Renal pelvis (tissue), 12 donors: ENCODE measurements at places on chromosomes 2 and 18.

DNA sequence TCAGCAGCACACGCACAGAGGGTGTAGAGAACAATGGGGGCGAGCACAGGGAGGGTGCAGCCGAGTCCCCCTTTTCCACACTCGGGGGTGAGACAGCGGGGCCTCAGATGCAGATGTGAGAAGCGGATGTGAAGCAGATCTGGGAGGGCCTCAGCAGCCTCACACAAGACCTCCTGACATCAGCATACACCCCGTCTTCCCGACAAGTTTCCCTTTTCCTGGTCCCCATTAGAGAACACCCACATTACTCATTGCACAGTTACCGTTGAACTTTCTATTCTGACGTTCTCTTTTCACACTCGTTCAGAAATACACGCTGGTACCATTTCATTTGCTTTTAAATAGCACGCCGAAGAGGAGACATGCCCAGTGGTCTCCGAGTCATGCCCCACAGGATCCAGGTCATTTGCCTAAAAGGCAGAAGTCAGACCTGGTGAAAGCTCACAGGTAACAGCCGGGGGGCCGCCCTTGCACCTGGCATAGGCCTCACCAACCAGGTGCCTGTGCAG is 129.5 kb upstream of the ID2 start:
- no peak for DNase-seq

DNA sequence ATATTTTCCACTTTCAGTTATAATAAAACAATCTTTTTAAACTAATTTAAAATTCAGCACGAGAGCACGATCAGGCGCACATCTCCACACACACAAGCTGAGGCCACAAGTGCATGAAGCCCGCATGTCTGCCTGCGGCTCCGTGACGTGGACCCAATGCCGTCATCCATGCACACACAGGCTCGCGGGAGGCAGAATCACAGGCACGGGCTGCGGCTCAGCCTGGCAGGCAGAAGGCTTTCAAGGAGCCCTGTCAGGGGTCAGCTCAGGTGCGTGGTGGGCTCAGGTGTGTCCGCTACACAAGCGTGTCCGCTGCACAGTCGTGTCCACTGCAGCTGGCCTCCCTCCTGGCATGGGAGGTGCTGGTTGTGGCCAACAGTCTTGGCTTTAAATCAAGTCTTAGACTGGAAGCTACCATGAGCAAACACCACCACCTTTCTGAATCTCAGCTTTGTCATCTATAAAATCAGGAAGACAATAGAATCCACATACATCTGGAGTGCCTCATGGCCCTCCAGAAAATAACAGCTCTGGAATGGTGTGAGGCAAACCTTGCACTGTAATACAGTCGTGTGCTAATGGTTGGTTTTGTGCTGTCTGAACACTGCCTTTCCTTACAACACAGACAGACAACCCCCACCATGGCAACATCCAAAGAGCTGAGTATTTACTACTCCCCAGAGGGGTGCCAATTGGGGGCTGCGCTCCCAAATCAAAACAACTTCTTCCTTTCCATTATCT is 210.1 kb downstream of the NDUFA10 start:
- DNase-seq, result no peak

DNA sequence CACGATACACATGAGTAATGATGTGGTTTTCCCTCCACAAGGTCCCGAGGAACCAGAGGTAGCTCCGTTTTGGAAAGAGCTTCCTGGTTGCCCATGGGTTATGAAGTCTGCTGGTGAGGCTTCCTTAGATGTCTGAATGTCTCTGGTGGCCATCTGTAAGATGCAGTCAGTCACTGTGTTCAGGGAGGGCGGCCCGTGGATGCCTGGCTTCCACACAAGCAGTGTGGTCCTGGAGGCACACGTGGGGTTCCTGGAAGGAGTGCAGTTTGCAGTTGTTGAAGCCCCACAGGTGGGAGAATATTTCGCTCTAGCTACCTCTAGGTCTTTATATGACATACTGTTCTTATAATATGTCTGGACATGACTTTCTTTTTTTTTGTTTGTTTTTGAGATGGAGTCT is 209.0 kb downstream of the FAM210A start:
- no peak for DNase-seq

- DNase-seq, result no peak
These were observed 291.0 kb downstream of the CELF4 start for GRCh38 chr18:37274309-37275236.

- DNase-seq, result no peak
These were observed 44.5 kb downstream of the TXNL1 start for GRCh38 chr18:56593906-56594305.

- no peak for DNase-seq
These were observed 34.7 kb upstream of the DTNB start for GRCh38 chr2:25707927-25708590.

DNA sequence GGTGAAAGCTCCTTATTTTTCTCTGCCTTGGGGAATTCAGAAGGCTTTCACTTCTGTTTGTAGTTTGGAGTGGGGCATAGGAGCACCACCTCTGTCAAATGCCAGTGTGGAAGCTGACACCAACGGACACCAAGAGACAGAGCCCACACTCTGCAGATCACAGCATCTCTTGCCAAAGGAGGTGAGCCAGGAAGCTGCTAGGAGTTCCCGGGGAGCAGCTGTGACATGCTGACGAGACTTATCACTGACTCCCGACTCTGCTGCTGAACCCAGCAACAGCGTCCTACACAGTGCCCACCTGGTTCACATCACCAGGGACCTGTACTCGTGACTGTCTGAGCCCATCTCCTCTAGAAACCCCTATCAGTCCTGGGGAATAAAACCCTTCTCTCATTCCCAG is 8.1 kb downstream of the TEX51 start:
- DNase-seq, result no peak

DNA sequence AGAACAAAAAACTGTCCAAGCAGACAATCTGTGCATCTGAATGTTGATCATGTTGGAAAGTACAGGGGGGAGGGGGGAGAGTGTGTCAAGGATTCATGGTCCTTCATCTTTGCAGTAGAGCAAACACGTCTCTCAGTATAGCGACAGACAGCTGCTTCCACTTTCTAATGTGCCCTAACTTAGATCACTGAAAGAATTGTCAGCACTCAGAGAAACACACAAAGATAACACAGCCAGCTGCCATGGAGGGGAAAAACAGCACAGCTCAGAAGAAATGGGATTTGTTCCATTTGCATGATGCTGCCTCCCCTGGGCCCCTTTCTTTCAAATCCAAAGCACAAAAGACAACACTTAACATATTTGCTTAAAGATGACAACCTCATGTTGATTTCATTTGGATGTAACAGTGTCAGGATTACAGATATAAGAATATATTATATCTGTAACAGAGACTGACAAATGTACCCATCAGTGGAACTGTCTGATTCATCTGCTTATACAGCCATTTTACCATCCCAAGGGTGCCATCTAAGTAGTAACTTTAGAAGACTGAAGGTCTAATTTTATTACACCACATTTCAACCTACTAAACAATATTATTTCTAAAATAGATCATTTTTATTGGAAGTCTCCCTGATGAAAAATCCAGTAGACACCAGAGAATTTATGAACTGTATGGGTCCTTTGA is 17.7 kb downstream of the FIGN start:
- DNase-seq, result no peak

GRCh38 chr2:26274058-26274613 is 29.4 kb downstream of the HADHB start:
- DNase-seq, result no peak

DNA sequence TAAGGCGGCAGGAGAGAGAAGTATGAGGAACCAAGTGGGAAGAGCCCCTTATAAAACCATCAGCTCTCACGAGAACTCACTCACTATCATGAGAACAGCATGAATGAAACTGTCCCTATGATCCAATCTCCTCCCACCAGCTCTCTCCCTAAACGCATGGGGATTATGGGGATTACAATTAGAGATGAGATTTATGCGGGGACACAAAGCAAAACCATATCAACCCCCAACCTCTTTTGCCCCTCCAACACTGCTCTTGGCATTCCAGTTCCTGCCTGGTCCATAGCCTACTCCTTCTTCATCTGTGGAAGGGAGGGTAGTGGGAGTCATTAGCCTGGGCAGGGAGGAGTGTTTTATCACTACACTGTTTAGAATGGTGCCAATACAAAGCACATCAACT is 1.4 kb upstream of the EHD3 start:
- no peak for DNase-seq

- no peak for DNase-seq
These were observed 21.6 kb downstream of the ASAP2 start for GRCh38 chr2:9228088-9228751.

DNA sequence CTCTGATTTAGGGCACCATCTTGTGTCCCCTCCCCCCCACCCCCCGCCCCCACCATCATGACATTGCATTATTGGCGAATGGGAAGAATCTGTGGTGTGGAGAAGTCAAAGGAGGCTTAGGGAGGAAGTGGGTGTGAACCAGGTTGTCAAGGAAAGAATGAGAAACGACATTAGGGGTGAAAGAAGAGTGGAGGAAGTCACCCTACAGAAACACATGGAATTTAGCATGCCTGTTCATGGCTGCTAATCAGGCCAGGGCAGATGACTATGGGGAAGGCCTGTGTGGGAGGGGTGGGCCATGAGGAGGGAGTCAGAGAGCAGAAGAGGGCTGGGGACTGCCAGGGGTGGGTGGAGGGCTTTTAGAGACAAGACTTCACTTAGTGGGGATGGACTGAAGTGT is 81.6 kb downstream of the AOX1 start:
- DNase-seq, result no peak

DNA sequence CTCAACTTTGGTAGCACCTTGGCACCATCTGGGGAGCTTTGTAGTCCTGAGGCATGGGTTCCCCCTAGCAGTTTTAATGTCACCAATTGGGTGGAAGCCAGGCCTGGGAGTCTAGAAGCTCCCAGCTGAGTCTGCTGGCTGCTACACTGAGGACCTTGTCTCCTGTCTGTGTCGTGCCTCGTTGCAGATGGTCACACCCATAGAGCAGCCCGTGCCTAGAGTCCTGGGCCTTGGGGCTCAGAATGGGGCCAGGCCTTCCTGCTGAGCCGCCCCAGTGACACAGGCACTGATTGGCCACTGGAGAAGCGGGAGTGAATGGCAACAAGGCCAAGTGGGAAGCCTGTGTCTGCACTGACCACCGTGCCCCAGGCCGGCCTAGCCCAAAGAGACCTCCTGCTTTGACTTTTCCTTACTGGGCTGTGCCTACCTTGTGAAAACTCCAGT is 113.2 kb downstream of the SH3RF3 start:
- DNase-seq, result no peak

DNA sequence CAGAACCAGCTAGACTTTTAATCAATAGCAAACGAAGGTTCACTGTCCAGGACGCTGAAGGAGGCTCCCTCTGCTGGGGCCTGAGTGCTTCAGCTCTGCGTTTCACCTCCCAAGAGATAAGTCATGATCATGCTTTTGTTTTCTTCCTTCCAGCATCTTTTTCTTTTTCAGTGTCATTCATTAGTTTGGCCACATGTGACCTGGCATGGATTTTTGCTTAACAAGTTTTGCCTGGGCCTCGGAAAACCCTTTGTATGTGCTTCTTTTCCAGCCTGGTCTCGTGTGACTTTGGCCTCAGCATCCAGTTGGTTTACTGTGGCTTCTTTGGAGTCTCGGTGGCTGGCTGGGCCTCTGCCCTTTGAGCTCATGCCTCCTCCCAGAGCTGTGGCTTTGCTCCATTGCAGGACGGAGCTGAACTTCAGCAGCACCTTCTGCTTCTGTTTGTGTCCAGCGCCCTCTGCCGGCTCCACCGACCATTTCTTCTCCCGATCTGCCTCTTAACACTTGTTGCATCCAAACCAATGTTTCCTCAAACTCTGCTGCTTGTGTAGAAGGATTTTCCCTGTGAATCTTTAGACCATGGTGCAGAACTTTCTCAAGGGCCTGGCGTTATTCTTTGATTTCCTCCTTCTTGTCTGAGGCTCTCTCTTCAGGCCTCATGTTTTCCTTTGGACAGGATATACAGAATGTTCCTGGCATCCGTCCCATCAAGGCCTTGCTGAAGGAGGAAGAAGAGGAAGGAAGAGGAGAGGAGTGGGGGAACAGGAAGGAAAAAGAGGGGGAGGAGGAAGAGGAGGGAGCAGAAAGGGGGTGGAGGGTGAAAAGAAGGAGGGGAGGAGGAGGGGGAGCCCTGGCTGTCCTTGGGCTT is 23.6 kb upstream of the HES6 start:
- peak; percentile 90 for DNase-seq

GRCh38 chr2:18501156-18501555 is 59.3 kb downstream of the RDH14 start:
- DNase-seq, result no peak

DNA sequence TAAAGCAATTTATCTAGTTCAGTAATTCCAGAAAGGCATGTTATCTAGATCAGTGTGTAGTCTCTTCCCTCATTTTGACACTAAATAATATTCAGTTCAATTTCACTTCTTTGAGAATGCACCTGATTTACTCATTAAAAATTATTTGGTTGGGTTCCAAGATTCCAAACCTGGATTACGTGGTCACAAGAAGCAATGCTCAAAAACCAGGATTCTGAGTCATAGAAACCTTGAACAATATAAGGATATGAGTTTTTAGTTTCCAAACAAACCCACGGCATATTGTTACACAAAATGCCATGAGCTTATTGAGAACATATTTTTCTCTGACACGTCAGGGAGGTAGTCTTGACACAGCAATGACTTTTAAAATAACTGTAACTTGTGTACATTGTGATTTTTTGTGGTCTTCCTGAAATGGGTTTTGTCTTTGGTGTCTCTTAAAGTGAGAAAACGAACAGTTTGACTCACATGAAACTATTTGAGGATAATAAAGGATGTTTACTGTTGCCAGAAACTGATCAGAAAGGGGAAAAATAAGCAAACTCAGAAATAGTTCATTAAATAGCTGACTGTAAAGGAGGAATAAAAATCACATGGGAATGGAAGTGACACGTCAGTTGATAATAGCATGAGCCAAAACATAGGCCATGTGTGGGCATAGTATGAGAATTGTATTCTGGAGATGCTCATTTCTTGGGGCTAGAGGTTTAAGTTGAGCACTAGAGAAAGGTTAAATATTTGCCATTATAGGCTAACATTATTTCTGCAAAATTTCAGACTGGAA is 617.7 kb upstream of the CDH2 start:
- no peak for DNase-seq

- DNase-seq, result no peak
These were observed 267.7 kb downstream of the TWIST2 start for GRCh38 chr2:239115616-239116015.
